ENCODE measurements at places on chromosomes 11 and 22.

GRCh38 chr11:8596504-8597046 is 2.5 kb upstream of the STK33 start:
- no peak for DNase-seq

- no peak for DNase-seq
Observed at GRCh38 chr11:110087812-110088534, 5.2 kb upstream of the ZC3H12C start.

DNA sequence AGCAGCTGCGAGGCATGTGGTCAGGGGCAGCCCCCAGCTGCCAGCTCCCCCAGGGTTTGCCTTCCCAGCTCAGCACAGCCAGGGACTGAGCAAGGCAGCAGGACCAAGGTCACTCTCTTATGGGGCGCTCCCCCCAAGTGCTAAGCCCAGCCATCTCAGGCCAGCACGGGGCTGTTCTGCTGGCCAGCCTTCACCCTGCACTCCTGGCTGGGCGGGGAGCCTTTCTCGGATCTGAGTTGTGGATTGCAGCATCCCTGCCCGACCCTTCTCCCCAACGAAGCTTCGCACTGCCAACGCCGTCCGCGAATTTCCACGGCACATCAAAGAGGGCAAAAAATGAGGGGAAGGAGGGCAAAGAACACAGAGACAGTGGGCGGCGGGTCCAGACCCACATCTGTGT is 42.5 kb upstream of the GAL start:
- DNase-seq = no peak

DNA sequence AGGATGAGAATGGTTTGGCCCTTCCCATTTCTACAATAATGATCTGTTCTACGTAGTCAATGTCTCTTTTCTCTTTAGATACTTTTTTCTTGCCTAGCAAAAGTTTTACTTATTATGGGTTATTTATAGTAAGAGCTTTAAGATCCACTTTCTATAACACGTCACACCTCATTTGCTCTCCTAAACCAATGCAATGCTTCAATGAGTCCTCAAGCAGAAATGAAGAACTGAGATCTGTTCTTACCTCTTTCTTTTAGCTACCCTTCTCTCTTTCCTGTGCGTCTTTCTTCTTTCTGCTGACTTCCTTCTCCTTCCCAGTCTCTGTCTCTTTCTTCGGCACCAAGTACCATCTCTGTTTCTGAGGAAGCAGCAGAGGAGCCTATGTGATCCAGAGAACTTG is 61.8 kb downstream of the SNX19 start:
- DNase-seq = no peak

DNA sequence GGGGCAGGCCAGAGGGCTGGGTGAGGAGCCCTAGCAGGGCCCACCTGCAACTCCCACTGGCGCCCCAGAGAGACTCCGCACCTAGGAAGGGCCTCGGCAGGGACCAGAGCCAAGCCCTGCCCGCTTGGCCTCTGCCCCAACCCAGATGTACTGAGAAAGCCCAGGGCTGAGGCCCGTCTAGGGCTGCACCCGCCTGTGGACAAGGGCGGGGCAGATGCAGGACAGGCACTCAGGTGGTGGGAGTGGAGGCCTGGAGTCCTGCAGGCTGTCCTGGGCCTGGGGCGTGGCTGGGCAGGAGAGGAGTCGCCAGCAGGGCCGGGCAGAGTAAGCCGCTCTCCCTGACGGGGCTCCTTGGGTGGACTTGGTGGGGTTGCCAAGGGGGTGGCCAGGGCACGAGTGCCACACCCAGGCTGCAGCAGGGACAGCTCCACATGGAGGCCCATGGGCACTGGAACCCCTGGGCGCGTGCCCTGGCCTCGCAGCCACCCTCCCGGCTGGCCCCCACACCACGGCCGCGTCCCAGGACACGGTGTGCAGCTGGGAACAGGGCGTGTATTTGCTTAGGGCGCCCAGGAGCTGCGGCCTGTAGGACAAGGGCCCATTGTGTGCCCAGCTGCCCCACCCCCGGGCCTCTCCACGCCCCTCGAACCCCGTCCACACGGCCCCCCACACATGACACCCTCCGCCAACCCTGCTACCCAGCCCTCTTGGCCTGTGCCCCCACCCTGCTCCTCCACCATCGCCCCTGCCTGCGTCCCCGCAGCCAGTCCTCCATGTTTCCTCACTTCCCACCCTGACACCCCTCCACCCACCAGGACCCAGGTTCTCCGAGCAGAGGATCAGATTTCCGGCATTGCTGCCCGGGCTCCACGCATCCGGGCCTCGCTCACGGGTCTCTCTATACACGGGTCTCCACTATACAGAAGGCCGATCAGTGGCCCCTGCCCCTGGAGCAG is 11.3 kb upstream of the PIM3 start:
- DNase-seq = no peak

GRCh38 chr11:132898676-132899075 is 633.6 kb downstream of the OPCML start:
- DNase-seq = no peak

GRCh38 chr22:44909241-44909640 is 100.6 kb downstream of the PHF21B start:
- DNase-seq = no peak

GRCh38 chr11:1305063-1305495 is 4.4 kb downstream of the TOLLIP start:
- DNase-seq = no peak

DNA sequence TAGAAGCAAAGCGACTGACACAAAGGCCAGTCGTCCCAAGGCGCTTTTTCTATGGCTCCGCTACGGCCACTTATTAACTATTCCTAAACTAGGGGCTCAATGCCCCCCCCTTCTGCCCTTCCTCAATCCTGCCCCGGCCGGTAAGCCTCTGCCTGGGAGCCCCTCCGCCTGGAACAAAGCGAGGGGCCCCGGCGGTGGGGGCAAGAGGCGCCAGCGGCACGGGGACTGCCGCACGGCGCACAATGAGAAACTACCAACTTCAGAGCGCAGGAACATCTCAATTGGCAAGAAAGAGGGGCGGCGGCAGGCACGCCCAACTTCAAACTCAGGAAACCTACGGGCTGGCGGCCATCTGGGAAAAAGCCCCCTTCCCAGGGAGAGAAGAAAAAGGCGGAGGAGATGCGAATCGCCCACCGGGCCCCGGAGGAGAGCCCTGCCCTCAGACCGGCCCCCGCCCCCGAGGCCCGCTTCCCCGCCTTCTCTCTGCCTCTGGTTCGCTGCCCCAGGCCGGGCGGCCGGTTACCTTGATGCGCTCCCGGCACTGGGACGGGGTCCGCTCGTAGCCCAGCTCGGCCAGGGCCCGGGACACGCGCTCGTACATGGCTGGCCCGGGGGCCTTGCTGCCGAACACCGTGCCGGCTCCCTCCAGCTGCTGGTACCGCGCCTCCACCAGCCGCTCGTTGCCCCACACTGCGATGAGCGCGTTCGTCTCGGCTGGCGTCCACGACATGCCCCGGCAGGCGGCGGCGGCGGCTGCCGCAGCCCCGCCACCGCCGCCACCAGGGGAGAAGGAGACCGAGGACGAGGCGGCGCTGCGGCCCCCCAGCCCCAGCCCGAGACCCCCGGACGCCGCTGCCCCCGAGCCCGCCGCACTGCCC is 619 bp downstream of the MSANTD2 start:
- DNase-seq = no peak

DNA sequence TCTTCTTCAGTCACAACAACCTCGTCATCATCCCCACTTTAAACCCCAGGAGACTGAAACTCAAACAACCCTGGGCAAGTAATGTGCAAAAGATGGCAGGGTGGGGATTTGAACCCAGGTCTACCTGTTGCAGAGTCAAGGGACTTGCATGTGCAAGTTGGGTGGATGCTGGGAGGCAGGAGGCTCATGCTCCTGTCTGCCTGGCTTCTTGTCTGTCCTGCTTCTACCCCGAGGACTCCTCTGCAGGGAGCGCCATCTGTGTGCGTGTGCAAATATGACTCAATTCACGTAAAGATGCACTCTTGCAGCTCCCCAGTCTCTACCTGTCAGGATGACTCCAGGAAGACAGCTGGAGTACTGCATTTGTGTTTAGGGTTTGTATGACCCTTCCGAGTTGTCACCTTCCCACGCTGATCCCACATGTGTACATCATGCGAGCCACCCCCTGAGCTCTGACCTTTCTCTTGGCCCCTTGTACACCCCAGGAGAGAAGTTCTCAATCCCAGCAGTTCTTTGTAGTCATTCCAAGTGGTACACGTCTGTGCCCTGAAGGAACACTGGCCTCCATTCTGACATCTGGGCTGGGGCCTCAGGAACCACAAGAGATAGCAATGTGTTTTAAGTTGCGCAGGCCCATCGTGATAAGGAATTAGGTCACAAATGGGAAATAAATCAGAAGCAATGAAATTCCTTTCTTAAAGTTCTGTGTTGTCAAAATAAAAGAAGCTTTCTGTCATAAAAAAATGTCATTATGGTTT is 95.7 kb downstream of the CWC15 start:
- no peak for DNase-seq

DNA sequence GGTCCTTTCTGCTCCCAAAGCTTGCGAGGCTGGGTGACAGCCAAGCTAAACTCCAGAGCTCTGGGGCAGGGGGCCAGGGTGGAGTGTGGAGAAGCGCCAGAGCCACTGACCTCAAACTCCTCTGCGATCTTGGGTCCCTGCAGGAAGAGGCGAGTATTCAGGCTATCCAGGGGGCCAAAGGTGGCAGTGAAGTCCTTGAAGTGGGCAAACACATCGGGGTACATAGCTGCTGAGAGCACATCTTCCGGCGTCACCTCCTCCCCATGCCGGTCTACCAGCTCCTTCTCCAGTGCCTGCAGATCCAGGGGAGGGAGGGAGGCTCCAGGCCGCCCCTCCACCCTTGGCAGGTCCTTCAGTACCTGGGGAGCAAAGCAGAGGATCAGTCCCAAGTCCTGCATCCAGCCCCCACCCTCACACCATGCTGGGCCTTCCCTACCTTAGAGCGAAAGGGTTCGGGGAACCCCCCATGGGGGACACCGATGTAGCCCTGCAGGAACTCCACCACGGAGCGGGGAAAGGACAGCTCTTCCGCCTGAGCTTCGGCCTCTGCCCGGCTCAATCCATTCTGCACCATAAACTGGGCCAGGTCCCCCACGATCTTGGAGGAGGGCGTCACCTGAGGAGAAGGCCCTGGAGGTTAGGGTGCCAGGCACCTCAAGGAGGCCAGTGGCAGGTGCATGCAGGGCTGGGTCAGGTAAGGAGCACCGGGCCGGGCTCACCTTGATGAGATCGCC is 6.4 kb downstream of the RCE1 start:
- no peak for DNase-seq

- no peak for DNase-seq
Observed at GRCh38 chr22:21055880-21056319, 10.2 kb downstream of the LRRC74B start.

- no peak for DNase-seq
Observed at GRCh38 chr11:128285321-128285720, 302.0 kb downstream of the ETS1 start.

GRCh38 chr22:16957781-16958180 is 50.2 kb downstream of the GAB4 start:
- DNase-seq = no peak

DNA sequence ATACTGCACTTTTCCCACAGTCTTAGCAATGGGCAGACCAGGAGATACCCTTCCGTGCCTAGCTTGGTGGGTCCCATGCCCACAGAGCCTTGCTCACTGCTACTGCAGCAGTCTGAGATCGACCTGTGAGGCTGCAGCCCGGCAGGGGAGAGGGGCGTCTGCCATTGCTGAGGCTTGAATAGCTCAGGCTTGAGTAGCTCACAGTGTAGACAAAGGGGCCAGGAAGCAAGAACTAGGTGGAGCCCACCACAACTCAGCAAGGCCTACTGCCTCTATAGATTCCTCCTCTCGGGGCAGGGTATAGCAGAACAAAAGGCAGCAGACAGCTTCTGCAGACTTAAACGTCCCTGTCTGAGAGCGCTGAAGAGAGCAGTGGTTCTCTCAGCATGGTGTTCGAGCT is 118.1 kb downstream of the BARX2 start:
- no peak for DNase-seq

GRCh38 chr11:94457118-94458029 is 36.3 kb downstream of the MRE11 start:
- no peak for DNase-seq

DNA sequence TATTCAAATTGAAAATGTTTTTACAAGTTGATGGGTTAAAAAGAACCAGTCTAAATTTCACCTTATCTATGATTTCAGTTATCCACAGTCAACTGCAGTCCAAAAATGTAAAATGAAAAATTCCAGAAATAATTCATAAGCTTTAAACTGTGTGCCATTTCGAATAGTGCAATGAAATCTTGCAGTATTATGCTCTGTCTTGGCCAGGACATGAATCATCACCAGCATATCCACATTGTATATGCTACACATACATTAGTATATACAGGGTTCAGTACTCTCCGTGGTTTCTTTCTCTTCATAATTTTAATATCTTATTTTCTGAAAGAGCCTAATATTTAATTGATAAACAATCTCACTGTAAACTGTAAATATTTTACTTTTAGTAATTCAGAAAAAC is 45.9 kb downstream of the ARHGAP32 start:
- no peak for DNase-seq

GRCh38 chr11:109209572-109209971 is 212.4 kb upstream of the C11orf87 start:
- no peak for DNase-seq

- no peak for DNase-seq
Observed at GRCh38 chr22:17912945-17913721, 111.2 kb downstream of the MICAL3 start.

DNA sequence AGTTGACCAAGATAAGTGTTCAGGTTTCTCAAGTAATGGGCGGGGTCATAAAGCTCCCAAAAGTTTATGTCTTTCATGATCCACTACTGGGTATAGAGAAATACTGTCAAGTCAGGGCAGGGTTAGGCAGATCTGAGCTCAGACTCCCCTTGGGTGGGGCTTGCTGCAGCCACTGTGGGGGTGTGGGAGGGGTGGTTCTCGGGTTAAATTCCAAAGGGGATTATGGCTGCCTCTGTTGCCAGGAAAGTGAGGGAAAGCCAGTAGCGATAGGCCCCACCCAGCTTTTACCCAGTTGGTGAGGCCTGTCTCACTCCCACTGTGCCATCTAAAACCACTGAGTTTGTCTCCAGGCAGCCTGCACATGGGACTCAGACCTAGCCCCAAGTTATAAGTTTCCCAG is 37.8 kb downstream of the DLG2 start:
- no peak for DNase-seq

- DNase-seq = no peak
Observed at GRCh38 chr11:116231543-116231942, 541.2 kb downstream of the BUD13 start.

DNA sequence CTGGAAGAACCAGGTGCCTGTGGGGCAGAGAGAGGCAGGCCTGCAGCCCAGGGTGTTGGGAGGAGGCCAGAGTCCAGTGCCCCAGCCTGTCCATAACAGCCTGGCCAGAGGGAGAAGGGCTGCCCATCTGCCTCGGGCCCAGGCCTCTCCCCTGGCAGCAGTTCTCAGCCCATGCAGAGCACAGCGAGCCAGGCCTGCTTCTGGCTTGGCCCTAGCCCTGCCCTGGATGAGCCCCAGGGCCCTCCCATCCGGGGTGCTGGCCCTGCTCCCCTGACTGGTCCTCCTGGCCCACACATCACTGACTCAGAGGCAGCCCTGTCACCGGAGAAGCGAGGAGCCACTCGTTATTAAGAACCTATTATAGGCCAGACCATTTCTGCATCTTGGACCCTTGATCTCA is 19.7 kb upstream of the MYRF start:
- no peak for DNase-seq

All from stimulated activated CD8-positive, alpha-beta memory T cell treated with anti-CD3 and anti-CD28 coated beads, Interleukin-4, amount 100 ng/mL, for 1 hour (primary cell).